EL (cell line): ENCODE measurements at places on chromosomes 16 and 17.

DNA sequence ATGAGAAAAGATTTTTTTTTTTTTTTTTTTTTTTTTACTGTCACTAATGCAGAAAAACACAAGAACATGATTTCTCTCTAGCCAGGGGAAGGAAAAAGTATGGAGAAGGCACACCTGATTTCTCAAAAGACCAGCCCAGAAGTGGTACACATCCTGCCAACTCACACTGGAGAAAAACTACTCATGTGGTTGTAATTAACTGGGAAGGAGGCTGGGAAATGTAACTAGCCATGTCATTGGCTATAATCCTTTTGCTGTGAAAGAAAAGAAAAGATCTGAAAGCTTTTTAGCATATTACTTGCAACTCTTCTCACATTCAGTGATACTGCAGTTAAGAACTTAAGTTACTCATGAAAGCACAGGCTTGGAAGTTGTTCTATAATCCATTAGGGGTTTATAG lies 195.9 kb upstream of the PMFBP1 start:
- DNase-seq = no peak

DNA sequence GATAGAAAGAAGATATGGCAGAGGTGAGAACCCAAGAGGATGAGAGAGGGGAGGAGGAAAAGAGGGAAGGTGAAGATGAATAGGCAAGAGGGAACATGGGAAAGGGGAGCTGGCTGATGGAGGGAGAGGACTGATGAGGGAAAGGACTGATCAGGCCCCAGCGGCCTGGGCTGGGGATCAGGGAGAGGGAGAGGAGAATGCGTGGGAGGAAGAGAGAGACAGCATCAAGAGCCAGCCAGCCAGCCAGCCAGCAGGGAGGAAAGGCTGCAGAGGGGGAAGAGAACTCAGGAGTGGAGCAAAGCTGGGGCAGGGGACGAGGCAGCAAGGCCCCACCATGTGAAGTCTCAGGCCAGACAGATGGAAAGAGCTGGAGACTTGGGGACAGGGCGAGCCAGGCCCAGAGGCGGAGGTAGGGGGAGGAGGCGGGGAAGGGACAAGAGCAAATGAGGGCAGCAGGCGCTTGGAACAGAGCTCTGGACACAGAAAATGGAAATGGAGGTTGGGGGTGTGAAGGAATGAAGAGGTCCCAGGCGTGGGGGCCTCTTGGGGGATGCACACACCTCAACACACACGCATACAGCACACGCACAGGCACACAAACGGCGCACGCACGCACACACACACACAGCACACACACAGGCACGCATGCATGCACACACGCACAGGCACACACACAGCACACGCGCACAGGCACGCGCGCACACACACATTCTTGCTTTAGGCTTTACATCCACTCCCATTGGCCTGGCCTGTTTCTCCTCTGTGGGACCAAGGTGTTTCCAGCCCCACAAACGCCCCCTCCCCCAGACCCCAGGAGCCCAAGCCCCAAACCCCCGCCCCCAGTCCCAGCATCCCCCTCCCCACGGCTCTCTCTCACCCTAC lies 12.3 kb downstream of the DLG4 start:
- DNase-seq = no peak

DNA sequence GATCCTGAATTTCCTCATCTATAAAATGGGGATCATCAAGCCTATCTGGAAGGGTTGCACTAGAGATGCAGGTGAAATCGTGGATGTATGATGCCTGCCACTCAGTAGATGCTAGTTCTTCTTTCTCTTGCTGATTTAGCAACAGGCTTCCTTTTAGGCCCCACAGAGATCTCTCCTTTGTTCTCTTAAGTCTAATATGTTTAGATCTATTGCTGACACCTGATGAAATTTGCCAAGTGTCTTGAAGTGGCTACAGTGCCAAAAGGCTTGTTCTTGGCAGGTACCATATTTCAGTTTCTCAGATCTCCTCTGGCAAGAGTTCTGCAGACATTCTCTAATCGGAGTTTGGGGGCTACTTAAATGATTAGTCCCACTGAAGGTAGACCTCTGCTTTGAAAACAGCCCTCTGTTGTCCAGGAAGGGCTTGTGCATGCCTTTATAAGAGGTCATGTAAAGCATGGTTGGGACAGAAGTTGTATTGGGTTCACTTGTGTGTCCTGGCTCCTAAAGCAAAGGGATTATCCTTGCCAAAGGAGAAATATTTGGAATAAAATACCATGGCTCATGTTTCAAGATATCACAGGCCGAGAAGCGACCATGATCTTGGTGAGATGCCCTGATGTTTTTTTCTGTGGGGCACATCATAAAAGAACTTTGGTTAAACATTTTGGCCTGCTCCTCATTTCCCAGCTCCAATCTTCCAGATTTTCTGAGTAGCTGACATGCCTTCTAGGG lies 234.0 kb downstream of the MSI2 start:
- no peak for DNase-seq

- no peak for DNase-seq
These were observed 32.5 kb downstream of the RANBP10 start for GRCh38 chr16:67773569-67774456.

GRCh38 chr17:44630703-44631102 lies 25.6 kb upstream of the MEIOC start:
- no peak for DNase-seq

DNA sequence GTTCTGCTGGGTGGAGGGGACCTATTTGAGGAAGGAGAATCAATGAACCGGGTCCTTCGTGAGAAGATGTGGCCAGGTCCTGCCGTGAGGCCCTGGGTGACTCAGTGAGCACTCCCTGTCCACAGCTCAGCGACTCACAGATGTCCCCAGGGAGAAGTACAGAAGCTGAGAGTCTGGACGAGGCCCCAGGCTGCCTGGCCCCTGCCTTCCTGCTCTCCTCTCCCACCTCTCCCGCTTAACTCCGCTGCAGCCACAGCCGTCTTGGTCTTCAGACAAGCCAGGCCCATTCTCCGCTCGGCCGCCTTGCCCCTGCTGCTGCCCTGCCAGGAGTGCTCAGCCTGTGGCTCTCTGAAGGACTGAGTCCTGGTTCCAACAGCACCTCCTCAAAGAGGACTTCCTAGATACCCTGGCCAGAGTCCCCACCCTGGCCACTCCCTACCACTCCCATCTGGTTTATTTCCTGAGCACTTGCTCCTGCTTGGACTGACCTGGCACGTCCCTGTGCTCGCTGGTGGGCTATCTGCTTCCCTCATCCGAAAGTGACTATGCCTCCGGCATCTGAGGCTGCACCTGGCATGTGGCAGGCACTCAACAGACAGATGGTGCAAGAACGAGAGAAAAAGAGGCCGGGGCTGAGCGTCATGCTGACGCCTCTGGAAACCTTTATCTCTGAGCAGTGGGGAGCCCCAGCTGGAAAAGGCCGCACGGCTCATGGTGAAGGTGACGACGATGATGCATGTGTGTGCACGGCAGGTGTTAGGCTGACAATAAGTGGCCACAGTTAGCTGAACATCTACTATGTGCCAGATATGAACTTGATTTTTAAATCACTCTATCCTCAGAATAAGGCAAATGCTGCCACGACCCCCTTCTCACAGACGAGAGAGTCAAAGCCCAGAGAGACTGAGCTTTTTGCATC lies 9.2 kb upstream of the TNFRSF13B start:
- peak; percentile 47 for DNase-seq

- DNase-seq = peak; percentile 98
These were observed 5.4 kb upstream of the CRYBA1 start for GRCh38 chr17:29240968-29241963.

DNA sequence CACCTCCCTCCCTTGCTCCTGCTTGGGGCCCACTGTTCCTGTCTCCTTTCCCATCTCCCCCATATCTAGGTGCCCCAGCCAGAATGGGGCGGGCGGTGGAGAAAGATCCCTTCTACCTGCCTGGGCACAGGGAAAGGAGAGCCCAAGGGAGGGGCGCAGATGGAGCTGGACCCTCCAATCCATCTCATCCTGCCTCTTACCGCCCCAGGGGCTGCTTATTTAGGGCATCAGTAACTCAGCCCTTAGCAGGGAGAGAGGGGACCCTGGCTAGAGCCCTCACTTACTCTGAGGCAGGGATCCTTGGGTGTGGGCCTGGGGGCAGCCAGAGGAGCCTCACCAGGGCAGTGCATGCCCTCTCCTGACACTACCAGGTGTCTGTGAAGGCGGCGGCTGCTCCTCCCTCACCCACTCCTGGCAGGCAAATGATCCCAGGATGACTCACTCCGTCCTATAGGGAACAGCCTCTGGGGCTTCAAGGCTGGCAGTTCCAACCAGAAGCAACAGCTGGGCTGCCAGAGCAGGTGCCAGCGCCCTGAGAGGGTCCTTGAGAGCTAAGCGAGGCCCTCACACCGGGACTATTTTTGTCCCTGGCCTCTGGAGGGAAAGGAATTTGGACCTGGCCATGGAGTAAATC lies 16.3 kb upstream of the BCAR1 start:
- DNase-seq = peak; percentile 75

- DNase-seq = no peak
These were observed 2.5 kb downstream of the ITFG1 start for GRCh38 chr16:47458331-47458730.

DNA sequence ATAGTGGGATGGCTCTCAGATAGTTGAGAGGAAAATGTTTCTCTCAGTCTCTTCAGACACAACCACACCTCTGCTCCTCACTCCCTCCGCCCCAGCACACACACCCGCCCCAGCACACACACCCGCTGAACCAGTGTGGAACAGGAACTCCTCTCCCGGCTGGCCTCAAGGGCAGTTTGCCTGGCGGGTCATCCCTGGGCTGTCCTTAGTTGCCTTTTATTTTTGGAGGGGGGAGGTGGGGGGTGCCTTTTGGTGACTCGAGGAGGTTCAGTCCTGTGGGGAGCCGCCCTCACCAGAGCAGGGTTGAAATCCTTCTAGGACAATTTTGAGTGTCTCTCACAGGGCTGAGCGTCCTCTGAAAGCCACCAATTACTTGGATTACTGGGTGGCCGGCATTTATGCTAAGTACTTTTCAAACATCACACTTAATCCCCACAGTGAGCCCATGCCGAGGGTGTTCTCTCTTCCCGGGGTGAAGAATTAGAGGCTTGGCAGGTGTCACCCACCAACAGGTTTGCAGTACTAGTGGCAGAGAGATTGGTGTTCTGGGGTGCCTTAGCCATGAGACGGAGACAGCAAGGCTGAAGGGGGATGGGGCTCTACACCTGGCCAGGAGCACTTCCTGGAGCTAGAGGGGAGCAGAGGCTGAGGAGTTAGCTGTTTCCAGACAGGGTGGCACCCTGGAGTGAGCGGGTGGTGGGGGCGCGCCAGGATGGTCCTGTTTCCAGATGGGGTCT lies 2.8 kb downstream of the RASD1 start:
- DNase-seq = no peak

DNA sequence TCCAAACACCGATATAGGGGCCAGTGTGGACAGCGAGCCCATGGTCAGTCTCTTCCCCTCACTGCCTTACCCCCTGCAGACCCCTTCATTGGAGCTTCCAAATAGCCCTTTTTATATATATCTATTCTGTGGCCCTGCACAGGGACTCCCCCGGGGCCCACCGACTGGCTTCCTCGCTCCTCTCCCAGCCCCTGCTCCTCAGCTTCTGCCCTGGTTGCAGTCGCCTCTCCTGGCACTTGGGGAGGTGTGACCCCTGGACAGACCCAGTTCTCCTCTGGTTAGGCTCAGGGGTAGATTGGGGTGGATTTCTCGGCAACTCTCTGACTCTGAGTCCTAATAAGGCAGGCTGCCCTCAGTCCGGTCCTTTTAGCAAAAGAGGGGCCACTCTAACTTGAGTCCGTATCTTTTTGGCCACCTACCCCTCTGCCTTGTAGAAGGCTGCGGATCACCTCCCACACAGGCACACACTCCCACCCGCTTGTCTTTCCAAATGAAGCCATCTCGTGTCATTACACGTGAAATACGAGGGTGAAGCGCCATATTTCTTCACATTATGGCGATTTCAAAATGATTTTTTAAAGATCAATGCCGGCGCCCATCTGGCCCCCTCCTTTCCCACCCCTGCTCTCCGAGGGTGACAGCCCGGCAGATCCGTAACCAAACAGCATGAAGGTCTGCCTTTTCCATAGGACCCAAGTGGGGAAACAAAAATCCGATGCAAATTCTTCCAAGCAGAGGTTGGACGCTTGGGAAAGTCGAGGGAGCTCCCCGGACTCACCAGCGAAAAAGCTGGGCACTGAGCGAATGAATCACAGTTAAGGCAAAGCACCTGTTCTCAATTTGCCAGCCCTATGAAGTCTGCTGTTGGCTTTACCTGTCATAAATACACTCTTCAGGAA lies 1.7 kb upstream of the HOXB9 start:
- no peak for DNase-seq

DNA sequence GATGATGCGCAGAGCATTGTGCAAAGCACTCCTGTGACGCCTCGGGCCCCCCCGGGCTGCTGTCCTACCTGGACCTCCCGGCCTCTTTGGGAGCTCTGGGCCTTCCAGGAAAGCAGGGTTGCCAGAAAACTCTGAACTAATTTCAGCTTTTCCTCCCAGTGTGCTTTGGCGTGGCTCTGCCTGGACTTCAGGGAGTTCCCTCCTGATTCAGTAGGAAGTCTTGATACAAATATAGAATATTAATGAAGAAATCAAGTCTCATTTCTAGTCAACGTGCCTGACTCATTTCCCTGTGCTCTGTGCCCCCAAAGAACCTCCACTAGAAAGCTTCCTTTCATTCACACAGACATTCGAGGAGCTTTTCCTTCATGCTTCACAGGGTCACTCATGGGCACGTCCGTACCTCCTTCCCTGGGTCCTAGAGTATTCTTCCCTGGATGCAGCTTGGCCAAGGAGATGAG lies 84.0 kb upstream of the NOL11 start:
- no peak for DNase-seq

- no peak for DNase-seq
These were observed 18.5 kb downstream of the DEXI start for GRCh38 chr16:10923650-10924214.
